CD4-positive, alpha-beta T cell (primary cell): ENCODE measurements at places on chromosomes 5 and 9.

- DNase-seq, result no peak
Observed at GRCh38 chr9:101848485-101848919, 110.1 kb upstream of the GRIN3A start.

DNA sequence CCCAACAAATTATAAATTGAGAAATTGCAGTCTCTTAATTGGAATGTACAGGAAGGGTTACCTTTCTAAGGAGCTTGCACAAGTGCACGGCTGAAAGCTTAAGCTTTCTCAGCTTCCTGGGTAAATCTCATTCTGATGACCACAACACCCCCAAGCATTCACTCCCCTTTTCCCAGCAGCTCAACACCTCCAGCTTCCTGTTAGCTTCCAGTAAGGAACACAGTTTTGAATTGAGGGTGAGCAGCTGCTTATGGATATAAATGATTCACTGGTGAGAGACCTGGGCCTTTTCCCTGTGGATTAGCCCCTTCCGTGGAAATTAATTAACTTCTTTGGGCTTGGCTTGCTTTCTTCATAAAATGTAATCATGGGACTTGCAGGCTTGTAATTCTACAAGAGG lies 101.2 kb downstream of the SLC28A3 start:
- no peak for DNase-seq

DNA sequence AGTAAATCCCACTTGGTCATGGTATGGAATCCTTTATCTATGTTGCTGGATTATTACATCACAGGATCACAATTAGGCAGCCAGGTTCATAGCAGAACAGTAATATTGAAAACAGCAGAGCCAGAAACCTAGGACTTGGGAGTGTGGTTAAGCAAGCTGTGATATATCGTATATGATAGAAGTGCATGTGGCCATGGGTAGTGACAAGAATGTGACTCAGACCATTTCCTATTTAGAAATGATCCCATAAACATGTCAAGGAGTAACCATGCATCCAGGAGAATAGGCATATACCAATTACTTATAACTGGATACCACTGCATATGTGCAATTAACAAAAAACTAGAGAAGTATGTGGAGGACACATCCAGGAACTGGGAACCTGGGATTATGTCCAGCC lies 31.2 kb downstream of the AMBP start:
- DNase-seq, result no peak

DNA sequence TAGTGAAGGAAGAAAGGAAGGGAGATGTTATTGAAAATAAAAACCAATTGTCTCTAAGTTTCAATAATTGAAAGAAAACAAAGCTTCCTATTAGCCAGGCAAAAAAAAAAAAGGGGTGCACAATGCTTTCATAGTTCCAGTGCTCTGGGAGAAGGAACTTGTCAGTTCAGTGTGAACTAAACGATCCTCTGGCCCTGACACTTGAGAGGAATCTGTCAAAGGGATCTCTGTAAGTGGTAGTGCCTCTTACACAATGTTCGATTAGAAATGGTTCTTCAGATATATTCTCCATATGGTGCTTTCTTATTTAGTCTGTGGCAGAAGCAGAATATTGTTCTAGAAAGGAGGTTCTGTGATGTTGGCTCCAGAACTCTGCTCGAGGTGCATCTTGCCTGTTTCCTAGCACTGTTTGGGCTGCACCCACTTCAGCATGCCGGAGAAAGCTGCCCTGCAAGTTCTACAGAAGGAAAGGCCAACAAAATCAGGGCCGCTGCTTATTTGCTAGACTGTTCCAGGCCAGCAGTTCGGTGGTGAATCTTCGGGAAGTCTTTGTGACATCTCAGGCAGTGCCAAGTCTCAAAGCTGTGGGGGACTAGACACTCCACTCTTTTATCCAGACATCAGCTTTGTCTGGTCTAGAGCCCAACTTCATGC lies 90.9 kb downstream of the PIK3R1 start:
- no peak for DNase-seq

DNA sequence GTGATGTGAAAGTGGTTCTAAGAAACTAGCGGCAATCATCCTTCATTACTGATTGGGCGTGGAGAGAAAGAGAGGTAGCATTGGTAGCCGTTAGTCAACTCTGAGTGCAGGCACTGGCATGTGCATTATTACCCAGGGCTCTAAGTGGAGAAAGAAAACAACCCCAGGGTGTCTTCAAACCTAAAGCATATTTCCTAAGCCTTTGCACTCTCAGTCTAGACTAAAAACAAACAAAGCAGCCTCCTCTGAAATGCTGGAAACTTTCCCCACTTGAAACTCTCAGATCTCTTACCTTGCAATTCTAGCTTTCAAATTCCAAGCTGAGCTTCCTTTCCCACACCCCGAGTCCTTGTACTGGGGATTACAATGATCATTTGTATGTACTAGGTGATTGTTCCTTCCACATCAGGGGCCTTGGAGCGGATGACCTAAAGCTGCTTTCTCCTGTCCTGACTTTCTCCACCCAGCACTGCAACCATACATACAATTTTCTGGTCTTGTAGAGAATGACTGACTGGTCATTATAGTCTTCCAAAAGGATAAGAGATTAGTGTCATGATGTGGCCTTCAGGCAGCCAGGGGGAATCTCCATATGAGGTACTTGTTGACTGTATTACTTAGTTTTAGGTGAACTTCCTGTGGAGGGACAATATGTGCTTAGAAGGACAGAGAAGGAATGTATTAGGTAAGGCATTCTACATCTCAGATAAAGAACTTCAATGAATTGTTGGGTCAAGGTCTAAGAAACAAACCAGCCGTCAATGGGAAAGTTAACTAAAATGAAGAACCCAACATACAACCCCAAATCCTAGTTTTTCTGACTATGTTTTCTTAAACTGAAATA lies 98.3 kb upstream of the CDKN2B start:
- no peak for DNase-seq

GRCh38 chr9:92187989-92188714 lies 72.9 kb upstream of the SPTLC1 start:
- DNase-seq, result no peak

GRCh38 chr5:149471406-149472183 lies 79.6 kb downstream of the CSNK1A1 start:
- no peak for DNase-seq

GRCh38 chr5:171825051-171825450 lies 39.4 kb downstream of the SMIM23 start:
- DNase-seq, result no peak

DNA sequence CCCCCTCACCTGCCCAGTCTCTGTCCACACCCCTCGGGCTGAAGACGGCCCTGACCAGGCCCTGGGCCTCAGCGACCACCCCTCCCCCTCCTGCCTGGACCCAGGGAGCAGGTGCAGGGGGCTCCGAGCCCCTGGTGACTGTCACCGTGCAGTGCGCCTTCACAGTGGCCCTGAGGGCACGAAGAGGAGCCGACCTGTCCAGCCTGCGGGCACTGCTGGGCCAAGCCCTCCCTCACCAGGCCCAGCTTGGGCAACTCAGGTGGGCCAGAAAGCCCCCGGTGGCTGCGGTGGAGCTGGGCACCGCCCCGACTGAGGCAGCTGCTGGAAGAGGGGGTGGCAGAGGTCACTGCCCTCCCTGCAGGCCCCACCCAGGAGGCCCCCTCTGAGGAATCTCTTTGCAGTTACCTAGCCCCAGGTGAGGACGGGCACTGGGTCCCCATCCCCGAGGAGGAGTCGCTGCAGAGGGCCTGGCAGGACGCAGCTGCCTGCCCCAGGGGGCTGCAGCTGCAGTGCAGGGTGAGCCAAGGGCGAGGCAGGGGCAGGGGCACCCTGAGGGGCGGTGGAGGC lies 7.7 kb downstream of the ENTPD8 start:
- DNase-seq, result no peak

GRCh38 chr5:116626272-116626723 lies 51.7 kb upstream of the SEMA6A start:
- DNase-seq, result no peak

- no peak for DNase-seq
Observed at GRCh38 chr9:136995362-136995761, 1.0 kb downstream of the CLIC3 start.

- DNase-seq, result no peak
Observed at GRCh38 chr5:131067636-131068035, 97.4 kb downstream of the HINT1 start.

GRCh38 chr9:91395106-91395552 lies 28.5 kb downstream of the NFIL3 start:
- DNase-seq, result no peak
